GM12878 (cell line): ENCODE measurements at places on chromosomes 3 and 15.

- DNase-seq = peak; percentile 15
Observed at GRCh38 chr3:150286390-150287147, 121.5 kb upstream of the TSC22D2 start.

GRCh38 chr3:36476286-36476942 is 96.1 kb downstream of the STAC start:
- no peak for DNase-seq

DNA sequence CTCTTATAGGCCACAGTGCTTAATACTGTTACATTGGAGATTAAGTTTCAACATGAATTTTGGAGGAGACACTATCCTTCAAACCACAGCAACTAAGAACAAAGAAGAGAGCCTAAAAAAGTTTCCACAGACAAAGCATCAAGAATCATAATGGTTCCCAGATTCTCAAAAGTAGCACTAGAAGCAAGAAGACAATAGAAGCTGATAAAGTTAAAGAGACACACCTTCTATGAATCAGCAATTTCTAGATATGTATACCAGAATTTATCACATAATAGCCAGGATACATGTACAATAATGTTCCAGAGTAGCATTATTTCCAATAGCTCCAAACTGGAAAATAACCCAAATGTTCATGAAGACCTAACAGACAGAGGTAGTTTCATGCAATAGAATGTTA is 12.2 kb downstream of the NKIRAS1 start:
- no peak for DNase-seq

GRCh38 chr3:101954936-101955335 is 105.6 kb downstream of the NFKBIZ start:
- no peak for DNase-seq

GRCh38 chr3:27907929-27908328 is 185.8 kb upstream of the EOMES start:
- no peak for DNase-seq

DNA sequence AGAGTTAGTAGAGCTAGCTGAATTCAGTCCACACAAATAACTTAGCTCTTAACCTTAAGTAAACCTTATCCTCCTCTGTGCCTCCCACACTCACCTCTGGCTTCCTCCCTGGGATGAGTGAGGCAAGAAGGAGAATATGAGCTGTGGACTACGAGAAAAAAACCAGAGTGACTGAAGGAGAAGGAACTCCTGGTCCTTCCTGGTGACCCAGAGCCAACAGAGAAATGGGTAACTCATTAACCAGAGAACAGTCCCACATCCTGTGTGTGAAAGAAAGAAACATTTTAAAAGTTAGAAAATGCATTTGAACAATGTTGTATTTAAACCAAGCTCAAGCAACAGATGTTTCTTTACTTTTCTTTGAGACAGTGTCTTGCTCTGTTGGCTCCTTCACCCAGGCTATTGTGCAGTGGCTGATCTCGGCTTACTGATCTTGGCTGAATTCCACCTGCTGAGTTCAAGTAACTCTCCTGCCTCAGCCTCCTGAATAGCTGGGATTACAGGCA is 27.5 kb upstream of the FAM81A start:
- DNase-seq = peak; percentile 64

DNA sequence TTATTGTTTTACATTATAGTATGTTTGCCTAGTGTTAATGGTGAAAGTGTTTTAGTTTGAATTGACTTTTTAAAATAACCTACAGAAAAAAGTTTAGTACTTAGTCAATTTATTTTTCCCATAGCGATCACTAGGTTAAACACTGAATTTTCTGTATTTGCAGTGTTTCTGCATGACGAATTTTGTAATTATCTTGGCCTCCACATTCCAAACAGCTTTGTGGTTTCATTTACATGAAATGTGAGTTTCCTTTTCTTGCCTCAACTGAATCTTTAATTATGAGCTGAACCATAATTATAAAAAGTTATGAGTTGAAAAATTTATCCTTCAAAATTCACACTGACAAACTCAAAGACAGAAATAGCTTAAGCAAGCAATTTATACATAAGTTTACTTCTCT is 235.5 kb downstream of the CTNNB1 start:
- DNase-seq = no peak

- no peak for DNase-seq
Observed at GRCh38 chr3:23304424-23304823, 101.3 kb downstream of the UBE2E2 start.

- no peak for DNase-seq
Observed at GRCh38 chr3:133956353-133956752, 60.7 kb upstream of the RAB6B start.

GRCh38 chr15:88257311-88258092 is 963 bp upstream of the NTRK3 start:
- no peak for DNase-seq

DNA sequence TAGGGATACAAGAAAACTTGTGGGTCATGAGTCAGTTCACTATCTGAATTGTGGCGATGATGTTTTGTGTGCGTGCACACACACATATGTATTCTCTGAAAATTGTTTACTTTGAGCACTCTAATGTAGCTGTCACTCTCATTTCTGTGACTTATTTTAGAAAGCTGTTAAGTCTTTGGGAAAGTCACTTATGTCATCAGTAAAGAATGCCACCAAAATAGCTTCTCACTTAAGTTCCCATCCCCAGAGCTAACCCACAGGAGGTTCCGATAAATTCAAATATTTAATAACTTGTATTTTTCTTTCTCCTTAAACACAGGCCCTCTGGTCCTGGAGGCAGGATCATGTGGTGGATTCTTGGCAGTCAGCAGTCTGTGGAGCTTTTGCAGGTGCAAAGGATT is 138.3 kb downstream of the LRIG1 start:
- DNase-seq = no peak

- DNase-seq = peak; percentile 11
Observed at GRCh38 chr15:24954783-24955530, at the start of the genes SNRPN and SNURF. TSS of gene SNRPN (plus strand) at chr15:24954987. CDS start at chr15:24974454, 19,467 bp downstream. TSS of gene SNURF (plus strand) at chr15:24954987. CDS start at chr15:24955049, 62 bp downstream.

- DNase-seq = no peak
Observed at GRCh38 chr3:49462222-49462621, 7.8 kb upstream of the DAG1 start.

DNA sequence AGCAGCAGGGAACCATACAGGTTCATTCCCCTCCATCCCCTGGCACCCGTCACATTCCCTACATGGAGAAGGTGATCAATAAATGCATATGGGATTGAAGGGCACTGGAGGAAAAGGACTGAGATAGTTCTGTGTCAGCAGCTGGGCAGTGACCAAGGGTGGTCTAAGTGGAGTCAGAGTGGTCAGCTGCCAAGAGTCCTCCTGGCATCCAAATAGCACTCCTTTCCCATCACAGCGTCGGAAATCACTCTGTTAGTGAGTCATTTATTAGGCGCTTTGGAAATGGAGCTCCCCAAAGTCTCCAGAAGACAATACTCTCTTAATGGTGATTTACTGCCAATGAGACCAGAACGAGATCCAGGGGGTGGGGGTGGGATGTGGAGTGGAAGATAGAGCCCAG is 6.8 kb upstream of the TRH start:
- no peak for DNase-seq

GRCh38 chr15:34933432-34933975 is 36.0 kb downstream of the AQR start:
- DNase-seq = no peak
